ENCODE measurements at places on chromosomes 4 and X.

GRCh38 chr4:156751486-156751885 is 220.1 kb downstream of the PDGFC start:
- DNase-seq = peak; percentile 69

DNA sequence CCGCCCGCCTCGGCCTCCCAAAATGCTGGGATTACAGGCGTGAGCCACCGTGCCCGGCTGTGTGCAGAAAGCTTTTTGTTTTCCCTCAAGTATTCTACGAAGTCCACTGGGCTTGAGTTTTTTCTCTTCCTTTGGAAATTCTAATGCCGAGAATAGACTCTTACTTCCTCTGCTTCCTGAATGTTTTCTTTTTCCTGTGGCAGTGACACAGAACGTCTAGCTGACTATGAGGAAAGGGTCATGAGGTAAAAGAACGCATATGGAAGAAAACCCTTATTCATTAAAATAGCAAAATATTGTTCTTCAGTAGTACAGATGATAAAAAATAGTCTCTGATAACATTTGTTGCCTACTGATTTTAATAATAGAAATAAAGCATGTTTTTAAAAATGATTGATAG is 4.9 kb upstream of the SLC25A4 start:
- DNase-seq = no peak

DNA sequence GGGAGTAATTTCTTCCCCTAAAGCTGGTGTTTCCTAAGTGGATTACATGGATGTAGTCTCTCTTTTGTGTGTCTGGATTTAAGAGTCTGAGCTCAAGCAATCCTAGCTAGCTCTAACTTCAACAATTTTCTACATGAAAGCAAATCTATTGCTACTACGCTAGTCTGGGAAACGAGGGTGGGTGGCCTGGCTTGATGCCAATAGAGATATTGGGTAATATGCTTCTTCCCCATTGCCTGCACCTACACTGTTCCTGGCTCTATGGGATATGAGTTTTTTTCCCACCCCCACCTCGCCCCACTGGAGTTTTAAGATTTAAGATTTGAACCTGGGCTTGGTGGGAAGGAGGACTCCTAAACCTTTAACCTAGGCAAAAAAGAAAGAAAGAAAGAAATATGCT is 158.8 kb downstream of the RBM46 start:
- no peak for DNase-seq

GRCh38 chr4:11514779-11515419 is 86.2 kb upstream of the HS3ST1 start:
- no peak for DNase-seq

DNA sequence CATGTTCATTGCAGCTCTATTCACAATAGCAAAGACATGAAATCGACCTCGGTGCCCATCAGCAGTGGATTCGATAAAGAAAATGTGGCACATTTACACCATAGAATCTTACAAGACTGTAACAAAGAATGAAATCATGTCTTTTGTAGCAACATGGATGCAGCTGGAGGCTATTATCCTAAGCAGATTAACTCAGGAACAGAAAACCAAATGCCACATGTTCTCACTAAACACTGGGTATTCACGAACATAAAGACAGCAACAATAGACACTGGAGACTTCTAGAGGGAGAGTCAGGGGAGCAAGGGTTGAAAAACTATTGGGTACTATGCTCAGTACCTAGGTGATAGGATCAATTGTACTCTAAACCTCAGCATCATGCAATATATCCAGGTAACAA is 180.5 kb downstream of the PPP1R2C start:
- DNase-seq = no peak

DNA sequence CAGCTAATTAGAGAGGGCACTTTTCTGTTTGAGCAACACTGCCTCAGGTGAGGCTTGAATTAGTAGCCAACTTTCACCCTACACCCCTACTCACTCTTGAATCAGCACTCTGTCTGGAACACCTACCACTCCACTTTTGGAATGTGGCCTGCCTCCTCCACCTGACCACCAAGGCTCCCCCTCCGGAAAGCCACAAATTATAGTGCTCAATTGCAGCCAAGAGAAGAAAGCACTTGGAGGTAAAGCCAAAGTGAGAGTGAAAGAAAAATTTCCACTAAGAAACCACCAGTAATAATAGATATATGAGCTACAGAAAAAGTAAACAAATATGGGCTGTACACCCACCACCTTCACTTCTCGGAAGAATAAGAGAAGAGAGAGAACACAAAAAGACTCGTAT is 41.1 kb downstream of the PPP3CA start:
- peak; percentile 21 for DNase-seq

GRCh38 chr4:108010167-108010566 is 20.5 kb downstream of the HADH start:
- peak; percentile 35 for DNase-seq

GRCh38 chr4:24768604-24769003 is 26.8 kb upstream of the SOD3 start:
- no peak for DNase-seq

DNA sequence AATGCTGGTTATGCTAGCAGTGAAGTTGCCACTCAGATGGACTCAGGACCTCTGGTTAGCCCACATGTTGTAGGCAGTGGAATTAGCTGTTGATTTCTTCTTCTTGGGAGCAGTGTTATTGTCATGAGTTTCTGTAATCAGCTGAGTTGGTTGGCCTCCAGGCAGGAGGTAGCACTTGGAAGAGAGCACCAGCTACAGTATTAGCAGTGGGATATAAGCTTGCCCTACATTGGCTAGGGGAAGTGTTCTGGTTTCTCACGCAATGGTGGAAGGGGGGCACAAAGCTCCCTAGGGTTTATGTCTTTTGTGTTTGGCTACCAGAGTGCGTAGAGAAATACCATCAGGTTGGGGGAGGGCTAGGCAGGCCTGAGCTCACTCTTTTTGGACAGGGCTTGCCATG is 34.0 kb upstream of the UCP1 start:
- DNase-seq = no peak

DNA sequence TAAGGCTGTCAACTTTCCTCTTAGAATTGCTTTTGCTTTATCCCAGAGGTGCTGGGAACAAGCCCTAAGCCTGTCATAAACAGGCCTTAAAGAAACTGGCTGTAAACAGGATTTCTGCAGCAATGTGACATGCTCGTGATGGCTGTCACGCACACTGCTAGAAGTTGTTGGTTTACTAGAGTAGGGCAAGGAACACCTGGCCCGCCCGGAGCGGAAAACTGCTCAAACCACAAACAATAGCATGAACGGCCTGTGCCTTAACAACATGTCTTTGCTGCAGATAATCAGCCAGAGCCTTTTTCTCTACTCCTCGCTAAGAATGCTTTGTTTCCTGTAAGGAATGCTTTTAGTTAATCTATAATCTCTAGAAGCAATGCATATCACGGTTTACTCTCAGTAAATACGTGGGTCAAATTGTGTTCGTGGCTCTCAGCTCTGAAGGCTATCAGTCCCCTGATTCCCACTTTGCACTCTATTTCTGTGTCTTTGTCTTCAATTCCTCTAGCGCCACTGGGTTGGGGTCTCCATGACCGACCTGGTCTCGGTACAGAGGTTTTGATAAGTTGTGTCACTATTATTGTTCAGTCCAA is 318.3 kb downstream of the GLUD2 start:
- DNase-seq = no peak

- no peak for DNase-seq
Observed at GRCh38 chr4:107845681-107846080, 20.9 kb downstream of the SGMS2 start.

- peak; percentile 88 for DNase-seq
Observed at GRCh38 chr4:2330091-2331042, 68.5 kb upstream of the MXD4 start.

DNA sequence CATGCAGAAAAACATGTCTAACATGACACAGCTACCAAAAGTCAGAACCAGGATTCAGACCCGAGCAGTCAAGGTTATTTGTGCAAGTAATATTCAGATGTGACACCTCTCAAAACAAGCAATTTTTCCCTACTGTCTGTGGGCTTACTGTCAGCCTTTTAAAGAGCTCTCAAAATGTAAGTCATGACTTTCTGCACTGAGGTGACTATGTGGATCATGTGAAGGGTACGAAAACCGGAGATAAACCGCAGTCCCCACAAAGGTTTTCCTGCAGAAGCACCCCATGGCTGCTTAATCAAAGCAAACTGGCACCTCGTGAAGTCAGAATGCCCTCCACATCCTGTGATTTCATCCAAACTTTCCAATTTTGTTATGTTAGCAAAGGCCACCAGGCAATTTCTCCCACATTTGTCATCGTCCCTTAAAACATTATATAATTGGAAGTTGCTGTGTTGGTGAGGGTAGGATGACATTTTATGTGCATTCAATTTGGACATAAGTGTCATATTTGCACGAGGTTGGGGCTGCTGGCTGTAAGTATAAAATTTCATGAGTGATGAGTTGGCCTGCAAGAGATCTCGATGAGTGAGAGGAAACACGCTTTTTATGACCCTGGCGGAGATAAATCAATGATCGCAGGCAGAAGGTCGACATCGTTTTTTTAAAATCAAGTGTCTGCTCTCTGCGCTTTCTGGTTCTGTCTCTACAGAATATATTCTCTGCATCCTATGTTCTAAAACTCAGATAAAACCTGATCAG is 161.2 kb downstream of the STK32B start:
- peak; percentile 18 for DNase-seq

GRCh38 chr4:156972379-156973015 is 898 bp upstream of the PDGFC start:
- DNase-seq = no peak

- DNase-seq = no peak
Observed at GRCh38 chrX:40579900-40580536, 752 bp upstream of the ATP6AP2 start.

DNA sequence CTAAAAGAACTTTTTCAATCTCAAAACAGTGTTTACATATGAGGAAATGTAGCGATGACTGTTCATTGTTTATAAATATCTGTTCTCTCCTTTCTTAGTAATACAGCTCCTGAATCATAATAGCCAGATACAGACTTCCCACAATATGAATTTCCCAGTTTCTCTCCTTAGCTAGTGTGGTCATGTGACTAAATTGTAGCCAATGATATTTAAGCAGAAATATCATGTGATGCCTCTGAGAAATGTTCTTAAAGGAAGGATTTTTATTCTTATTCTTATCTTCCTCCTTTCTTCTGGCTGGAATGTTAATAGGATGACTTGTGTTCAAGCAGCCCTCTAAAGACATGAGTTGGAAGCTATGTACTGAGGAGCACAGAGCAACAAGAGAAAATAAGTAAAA is 383.7 kb upstream of the ATOH1 start:
- DNase-seq = no peak

- DNase-seq = no peak
Observed at GRCh38 chrX:151000861-151001331, 17.8 kb downstream of the HMGB3 start.

DNA sequence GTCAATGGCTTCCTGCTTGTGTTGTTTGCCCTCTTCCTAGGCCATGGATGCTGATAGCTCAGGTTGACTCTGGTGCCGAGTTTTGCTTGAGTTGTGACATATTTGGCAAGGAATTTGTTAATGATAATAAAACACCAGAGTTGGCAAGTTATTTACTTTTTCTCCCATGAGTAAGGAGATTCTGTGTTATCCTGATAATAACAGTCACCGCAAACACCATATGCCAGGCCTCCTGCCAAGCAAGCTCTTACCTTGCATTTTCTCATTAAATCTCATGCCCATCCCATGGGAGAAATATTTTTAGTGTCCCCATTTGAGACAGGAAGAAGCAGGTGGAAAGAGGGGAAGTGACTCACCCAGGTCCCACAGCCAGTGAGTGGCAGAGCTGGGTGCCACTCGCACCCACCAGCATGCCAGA is 67.4 kb upstream of the CLCN4 start:
- DNase-seq = no peak

DNA sequence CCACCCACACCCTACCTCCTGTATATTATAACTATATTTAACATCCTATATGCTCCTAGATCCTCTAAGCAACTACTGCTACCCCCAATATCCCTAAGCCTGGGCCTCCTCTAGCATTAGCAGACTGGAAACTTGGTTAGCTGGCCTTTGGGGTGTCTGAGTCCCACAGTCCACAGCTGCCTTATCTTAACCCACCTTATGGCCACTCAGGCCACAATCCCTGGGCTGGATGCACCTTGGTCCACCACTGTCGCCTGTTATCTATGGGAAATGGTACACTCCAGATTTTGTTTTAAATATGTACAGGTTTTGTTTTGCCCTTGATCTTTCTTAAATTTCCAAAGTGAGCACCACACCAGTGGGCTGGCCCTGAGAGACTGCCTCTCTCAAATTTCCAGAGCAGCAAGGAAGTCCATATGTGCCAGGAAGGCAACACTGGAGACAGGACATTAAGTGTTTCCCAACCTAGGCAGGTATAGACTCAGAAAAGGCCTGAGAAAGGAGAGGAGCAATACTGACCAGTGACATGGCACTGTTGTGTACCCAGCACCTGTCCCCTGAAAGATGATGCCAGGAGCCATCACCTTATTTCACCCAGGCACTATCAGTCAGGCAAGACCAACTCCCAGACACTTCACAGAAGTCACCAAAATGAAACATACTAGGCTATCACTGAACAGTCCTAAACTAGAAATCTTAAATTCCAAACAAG is 921 bp downstream of the PFKFB1 start:
- DNase-seq = no peak

DNA sequence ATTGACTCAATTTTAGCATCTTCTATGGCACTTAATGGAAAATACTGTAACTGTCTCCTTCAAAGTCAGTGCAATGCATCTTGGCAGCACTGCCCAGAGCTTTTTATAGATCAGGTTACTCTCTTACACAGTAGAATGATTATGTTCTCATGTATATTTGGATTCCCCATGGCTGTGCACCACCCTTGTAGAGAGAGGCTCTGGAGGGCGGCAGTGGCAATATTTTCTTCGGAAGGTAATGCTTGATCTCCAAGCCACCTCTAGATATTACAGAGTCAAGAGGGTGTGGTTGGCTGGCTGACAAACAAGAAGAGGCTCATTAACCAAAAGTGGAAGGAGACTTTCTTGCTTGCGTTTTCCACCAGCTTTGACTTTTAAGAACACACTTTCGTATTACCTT is 72.8 kb upstream of the ARSJ start:
- DNase-seq = no peak

DNA sequence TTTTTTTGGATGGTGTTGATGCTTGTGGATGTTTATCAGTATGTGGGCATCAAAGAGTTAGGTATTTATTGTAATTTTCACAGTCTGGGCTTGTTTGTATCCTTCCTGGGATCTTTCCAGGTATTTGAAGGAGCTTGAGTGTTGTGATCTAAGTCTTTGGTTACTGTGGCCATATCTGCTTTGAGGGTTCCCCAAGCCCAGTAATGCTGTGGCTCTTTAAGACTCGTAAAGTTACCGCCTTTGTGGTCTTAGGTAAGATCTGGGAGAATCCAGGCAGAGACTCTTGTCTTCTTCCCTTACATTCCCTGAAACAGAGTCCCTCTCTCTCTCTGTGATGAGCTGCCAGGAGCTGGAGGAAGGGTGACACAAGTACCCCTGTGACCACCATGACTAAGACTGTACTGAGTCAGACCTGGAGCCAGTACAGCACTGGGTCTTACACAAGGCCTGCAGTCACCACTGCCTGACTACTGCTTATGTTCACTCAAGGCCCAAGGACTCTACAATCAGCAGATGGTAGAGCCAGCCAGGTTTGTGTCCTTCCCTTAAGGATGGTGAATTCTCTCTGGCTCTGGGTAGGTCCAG is 62.2 kb downstream of the FMR1NB start:
- DNase-seq = peak; percentile 66

Data from RPMI7951 (cell line).